ENCODE measurements at places on chromosomes 1 and 21.

DNA sequence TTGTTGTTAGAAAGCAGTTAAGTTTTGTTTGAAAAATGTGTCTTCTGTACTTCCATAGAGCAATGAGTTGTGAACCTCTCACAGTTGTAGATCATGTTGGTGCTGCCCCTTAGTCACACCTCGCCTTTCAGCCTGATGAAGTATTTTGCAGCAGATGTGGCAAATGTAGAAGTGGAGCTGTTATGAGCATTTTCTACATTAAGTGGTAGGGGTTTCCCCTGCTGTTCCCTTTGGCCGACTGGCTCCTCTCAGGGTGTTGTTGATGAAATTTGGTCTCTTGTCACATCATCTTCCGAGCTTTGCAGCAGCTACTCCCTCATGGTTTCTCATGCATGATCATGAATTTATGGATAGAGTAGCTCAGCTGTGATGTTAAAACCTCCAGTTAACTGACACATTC is 33.6 kb upstream of the DENND1B start:
- H3K27me3 ChIP-seq = no peaks in the 10 kb centered on the region
- no peak for DNase-seq
- H3K36me3 ChIP-seq = no peaks in the 10 kb centered on the region
- H3K27ac ChIP-seq = no peak overlapping the region
- H3K4me1 ChIP-seq = peaks cover 3% of the 10 kb centered on the region

GRCh38 chr1:206012086-206012859 is 9.1 kb upstream of the RAB7B start:
- no peaks in the 10 kb centered on the region for H3K4me1 ChIP-seq
- H3K36me3 ChIP-seq = no peaks in the 10 kb centered on the region
- H3K27ac ChIP-seq = no peak overlapping the region
- H3K27me3 ChIP-seq = no peaks in the 10 kb centered on the region

DNA sequence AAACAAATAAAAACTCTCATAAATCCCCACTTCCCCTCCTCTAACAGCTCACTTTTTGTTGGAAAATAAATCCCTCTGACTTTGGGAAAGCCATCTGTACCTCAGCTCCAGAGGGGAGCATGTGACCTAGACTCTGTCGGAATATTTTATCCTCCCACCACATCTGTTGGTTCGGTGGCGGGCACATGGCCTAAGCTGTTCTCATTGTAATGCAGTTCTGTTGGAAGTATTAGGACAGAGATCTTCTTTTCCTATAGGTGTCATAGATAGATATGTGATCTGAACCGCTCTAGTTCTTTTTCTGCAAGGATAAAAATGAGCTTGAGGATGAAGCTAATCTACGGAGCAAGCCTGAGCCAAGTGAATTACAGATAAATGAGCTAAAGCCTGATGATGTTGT is 50.5 kb upstream of the EPS8L3 start:
- no peaks in the 10 kb centered on the region for H3K4me1 ChIP-seq
- DNase-seq = no peak
- no peaks in the 10 kb centered on the region for H3K36me3 ChIP-seq
- H3K27ac ChIP-seq = no peak overlapping the region
- no peak overlapping the region for H3K4me3 ChIP-seq
- no peaks in the 10 kb centered on the region for H3K27me3 ChIP-seq

DNA sequence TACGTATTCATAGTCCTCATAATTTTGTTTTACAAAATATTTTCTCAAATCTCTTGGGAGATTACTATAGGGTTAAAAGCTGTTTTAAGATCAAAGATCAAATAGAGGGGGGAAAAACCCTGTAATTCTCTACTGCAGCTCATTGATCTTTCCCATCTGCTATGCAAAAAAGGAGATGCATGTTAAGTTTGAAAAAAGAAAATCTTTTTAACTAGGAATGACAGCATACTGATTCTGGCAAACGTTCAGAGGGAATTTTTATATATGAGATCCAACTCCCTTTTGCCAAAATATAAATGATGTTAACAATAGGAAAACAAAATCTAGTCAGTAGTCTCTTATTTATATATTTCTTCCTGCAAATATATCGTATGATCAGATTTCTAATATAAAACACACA is 69.1 kb downstream of the SMYD3 start:
- no peaks in the 10 kb centered on the region for H3K36me3 ChIP-seq
- H3K4me1 ChIP-seq = no peaks in the 10 kb centered on the region
- no peak overlapping the region for H3K4me3 ChIP-seq
- no peaks in the 10 kb centered on the region for H3K27me3 ChIP-seq

- no peak overlapping the region for H3K27ac ChIP-seq
- H3K36me3 ChIP-seq = no peaks in the 10 kb centered on the region
- no peak for DNase-seq
- no peaks in the 10 kb centered on the region for H3K27me3 ChIP-seq
Observed at GRCh38 chr1:114386129-114387009, 124.6 kb downstream of the TRIM33 start.

DNA sequence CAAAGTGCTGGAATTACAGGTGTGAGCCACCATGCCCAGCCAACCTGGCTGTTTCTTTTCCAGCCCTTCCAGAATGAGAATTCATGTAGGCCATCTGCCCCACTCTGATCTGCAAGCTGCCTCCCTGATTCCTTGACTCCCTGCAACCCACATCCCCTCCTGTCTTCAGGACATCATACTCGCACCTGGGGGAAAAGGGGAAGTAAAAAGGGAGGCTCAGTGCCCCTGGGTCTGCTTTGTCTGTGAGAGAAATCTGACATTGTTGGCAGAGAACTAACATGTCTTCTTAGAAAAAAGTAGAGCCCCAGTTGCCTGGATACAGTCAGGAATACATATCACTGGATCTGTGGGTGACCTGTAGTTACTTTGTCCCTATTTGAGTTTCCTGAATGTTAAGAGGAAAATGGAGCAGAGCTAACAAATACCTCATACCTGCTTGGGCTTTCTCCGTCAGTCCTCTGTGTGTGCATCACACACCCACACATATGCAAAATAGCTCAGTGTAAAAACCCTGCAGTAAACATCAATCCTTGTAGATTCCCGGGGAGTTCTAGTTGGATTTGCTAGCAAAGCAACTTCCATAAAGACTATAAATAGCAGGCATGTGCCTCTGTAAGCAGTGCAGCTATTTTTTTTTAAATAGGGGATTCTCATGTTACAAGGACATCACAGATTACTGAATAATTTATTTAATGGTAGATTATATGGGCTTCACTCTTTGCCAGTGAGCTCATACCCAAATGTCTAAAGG is 62.9 kb downstream of the TEX35 start:
- H3K4me1 ChIP-seq = no peaks in the 10 kb centered on the region
- H3K27ac ChIP-seq = no peak overlapping the region
- no peaks in the 10 kb centered on the region for H3K27me3 ChIP-seq

- no peaks in the 10 kb centered on the region for H3K27me3 ChIP-seq
- H3K4me1 ChIP-seq = no peaks in the 10 kb centered on the region
- no peak for DNase-seq
- H3K4me3 ChIP-seq = no peak overlapping the region
Observed at GRCh38 chr1:83961571-83962295, 37.2 kb downstream of the TTLL7 start.

GRCh38 chr1:233695901-233696300 is 82.0 kb downstream of the KCNK1 start:
- no peak overlapping the region for H3K27ac ChIP-seq
- H3K36me3 ChIP-seq = no peaks in the 10 kb centered on the region
- no peaks in the 10 kb centered on the region for H3K4me1 ChIP-seq
- no peak for DNase-seq
- H3K4me3 ChIP-seq = no peak overlapping the region

GRCh38 chr1:157806431-157807149 is 13.3 kb downstream of the FCRL1 start:
- H3K4me3 ChIP-seq = no peak overlapping the region
- H3K27me3 ChIP-seq = no peaks in the 10 kb centered on the region
- no peak overlapping the region for H3K27ac ChIP-seq
- no peak for DNase-seq

- H3K36me3 ChIP-seq = no peaks in the 10 kb centered on the region
- no peaks in the 10 kb centered on the region for H3K27me3 ChIP-seq
- H3K4me3 ChIP-seq = no peak overlapping the region
- no peaks in the 10 kb centered on the region for H3K4me1 ChIP-seq
- no peak overlapping the region for H3K27ac ChIP-seq
Observed at GRCh38 chr1:192862271-192862670, 53.4 kb downstream of the RGS2 start.

- no peak overlapping the region for H3K4me3 ChIP-seq
- peaks cover 21% of the 10 kb centered on the region for H3K4me1 ChIP-seq
- H3K27ac ChIP-seq = no peak overlapping the region
- H3K36me3 ChIP-seq = peaks cover 45% of the 10 kb centered on the region
- H3K27me3 ChIP-seq = no peaks in the 10 kb centered on the region
- no peak for DNase-seq
Observed at GRCh38 chr1:114718661-114719423, 2.3 kb upstream of the NRAS start.

DNA sequence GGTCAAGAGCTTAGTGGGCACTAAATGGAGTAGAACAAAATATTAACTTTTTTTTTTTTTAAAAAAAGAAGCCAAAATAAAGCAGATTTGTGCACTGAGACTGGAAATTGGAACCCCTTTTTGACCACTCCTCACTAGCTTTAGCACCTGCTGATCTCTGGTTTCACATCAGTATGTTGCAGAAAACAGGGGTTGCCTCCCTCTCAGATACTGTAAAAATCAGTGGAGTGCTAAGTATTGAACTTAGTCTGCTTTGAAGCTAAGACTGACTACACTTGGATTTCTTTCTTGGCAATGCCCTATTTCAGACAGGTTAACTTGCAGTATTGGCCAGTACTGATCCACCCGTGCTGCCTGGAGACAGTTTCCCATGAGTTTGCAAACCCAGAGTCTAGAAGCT is 2.7 kb upstream of the KIAA0040 start:
- H3K36me3 ChIP-seq = no peaks in the 10 kb centered on the region
- DNase-seq = no peak
- peaks cover 15% of the 10 kb centered on the region for H3K4me1 ChIP-seq

Measured in CD8-positive, alpha-beta memory T cell (primary cell).